ENCODE measurements at places on chromosomes 5 and 9. TPM values are rescaled to one million over a fixed set of nuclear protein-coding genes. Genes with fewer than 3 reads are reported as not detected.

GRCh38 chr5:141570655-141571054 lies 48.1 kb downstream of the DIAPH1 start:
- no peak for DNase-seq

Gene APBA1
- 1.8 TPM for total RNA-seq

DNA sequence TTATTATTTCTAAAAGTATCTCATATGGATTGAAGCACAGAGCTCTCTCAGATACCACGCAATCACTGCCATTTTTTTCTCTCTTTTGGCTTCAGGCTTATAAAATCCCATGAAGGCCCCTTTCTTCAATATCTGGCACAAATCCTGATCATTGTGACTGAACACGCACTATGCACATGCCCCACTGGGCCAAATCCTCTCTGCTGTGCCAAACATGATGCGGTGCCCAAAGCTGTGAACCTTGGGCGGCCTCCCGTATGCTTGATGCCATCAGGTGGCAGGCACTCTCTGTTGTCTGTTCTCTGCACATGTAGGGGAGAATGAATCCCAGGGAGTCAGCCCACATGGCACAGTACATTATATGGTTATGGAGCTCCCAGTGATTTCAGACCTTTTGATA lies 375.0 kb upstream of the RGMB start:
- DNase-seq: no peak

DNA sequence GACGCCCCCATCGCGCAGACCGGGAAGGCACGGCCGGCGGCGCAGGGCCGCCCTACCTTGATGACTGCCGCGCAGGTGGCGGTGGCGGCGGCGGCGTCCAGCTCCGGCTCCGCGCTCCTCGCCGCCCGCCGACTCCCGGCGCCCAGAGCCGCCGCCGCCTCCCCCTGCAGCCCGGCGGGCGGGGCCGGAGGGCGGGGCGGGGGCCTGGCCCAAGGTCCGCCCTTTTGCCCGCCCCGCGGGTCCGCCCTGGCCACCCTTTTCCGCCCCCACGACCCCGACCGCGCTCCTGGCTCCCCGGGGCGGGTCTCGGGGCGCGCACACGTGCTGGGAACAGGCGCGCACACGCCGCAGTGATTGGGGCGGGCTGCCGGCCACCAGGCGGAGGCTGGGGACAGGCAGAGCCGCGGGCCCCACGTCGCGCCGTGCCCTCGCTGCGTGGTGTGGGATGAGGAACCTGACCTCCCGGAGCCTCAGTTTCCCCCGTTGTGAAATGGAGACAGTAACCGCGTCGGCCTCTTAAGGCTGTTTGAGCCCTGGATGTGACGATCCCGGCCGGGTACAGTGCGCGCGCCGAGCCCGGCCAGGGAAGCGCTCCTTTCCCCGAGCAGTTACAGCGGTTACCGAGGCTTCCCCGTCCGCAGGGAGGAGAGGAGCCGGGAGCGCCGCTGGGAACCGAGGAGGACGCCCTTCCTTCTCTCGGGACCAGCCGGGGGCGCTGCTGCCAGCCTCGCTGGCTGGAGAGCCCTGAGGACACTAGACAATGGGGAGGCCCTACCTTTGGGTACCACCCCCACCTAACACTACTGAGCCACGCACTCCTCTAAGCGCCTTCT lies at the start of gene CORO2A:
Gene CORO2A (minus strand): TSS at position 135 of the 833 bp plus-strand sequence. CDS start 34,977 bp downstream, outside the sequence.
- DNase-seq: no peak

GRCh38 chr9:34690983-34691935 lies at the start of gene CCL19:
CCL19 (minus strand) TSS chr9:34691276; CDS start chr9:34691139, 137 bp downstream.
- no peak for DNase-seq

Gene PCDHGA12
- 1.2 TPM for total RNA-seq

Data from pancreas (tissue), 10 donors.